Brain microvascular endothelial cell (primary cell): ENCODE measurements at places on chromosomes 5 and 9.

DNA sequence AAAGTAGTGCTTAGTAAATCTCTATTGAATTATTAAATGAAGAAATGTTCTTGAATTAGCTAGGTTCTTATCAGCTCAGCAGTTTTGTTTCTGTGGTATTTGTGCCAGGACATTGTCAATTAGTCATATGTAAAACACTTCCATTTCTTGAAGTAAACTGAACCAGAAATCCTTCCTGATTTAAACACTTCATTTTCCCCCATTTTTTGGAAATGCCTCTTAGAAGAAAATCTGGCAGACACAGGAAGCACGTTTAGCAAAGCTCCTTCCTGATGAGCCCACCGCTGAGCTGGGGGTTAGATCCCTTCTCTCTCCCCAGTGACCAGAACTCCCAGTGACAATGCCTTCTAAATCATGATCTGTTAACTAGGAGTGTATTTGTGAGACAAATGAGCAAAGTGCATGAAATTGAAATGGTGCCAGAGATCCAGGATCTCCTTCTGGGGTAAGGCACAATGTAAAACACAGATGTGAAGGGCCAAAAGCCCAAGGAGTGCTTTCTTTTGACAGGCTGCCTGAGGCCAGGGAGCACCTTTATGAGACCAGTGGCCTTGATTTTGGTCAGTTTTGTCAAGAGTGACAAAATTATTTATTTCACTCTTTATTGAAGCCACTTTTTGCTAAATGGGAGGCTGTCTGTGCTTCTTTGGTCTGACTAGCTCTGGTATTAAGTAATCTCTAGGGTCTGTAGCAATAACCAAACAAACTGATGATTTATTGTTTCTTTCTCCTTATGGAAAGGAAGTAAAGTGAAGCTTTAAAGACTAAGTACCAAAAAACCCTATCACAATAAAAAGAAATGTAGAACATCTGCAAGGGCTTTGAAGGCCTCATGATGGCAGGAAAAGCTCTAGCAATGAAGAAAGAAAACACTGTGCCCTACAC is 25.5 kb upstream of the RUSC2 start:
- no peak for DNase-seq

DNA sequence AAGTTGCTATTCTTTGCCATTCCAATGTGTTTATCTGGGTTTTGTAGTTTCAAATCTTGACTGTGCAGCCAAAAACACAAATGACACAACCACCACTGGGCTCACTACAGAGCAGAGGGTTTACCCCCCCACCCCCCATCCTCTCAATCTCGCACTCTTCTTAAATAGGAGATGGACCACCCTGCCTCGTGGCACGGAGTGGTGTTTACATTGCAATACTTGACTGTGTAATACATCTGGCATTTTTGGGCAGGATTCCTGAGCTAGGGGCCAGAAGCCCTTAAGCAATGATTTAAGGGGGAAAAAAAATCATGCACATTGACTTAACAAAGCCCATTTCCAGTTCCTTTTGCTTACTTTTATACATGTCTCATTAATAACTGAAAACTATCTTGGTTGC is 19.0 kb downstream of the PTCH1 start:
- DNase-seq = no peak

- DNase-seq = no peak
These were observed 298.5 kb upstream of the CD180 start for GRCh38 chr5:67495072-67495471.

DNA sequence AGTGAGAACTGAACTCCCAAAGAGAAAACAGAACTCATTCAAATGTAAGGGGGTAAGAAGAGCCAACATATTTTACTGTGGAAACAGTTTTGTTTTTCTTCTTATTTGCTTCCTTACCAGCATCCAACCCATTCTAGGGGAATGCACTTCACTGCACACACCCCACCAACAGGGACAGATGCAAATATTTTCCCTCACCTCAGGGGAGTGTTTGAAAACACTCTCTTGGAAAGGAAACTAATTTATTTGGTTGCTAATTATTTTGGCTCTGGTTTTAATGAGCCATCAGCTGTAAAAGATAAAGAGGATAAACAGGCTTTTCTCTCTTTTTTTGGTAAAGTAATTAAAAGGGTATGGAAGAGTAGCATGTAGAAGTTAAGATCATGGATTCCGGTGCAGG is 413.4 kb downstream of the MAN2A1 start:
- no peak for DNase-seq

GRCh38 chr5:148636353-148636752 is 18.0 kb downstream of the HTR4 start:
- DNase-seq = no peak

DNA sequence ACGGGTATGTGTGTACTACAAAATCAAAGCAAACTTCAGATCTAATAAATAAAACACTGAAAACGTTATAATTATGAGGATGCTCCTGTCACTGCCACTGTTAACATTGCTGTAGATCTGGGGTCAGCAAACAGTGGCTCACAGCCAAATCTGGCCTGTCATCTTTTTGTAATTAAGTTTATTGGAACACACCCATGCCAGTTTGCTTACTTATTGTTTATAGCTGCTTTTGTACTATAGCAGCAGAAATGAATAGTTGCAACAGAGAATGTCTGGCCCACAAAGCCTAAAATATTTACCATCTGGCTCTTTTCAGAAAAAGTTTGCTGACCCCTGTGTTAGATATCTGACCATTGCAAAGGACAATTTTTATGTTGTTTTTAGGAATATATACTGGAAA is 32.1 kb downstream of the PRRC1 start:
- no peak for DNase-seq

DNA sequence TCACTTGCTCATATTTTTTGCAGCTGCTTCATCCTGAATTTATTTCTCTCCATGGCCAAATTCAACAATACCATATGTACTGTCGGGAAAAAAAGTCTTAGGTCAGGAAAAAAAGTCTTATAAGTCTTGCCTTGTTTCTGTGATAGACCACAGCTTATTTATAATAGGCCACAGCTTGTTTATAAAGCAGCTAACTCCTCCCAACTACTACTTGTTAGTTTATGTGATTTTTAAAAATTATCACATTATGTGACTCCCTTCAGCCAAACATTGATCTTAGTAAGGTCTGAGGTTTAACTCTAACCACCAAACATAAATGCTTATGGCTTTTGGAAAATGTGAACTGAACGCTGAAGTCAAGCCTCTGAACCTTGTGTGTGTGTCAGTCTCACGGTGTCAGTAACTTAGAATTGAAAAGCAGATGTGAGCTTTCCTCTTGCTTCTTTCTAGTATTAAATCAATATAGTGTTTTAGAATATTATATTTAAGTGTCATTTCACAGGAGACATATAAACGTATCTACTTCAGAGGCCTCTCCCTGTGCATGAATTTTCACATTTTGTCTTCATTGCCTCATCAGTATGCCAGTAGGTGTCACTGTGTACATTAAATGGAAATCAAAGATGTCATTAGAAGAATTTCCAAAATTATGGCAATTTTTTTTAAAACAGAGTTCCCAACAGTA is 51.3 kb downstream of the SNX24 start:
- DNase-seq = peak; percentile 18

- no peak for DNase-seq
These were observed 10.4 kb downstream of the CXXC5 start for GRCh38 chr5:139658501-139658927.

GRCh38 chr9:23672151-23672550 is 153.9 kb downstream of the ELAVL2 start:
- DNase-seq = no peak

DNA sequence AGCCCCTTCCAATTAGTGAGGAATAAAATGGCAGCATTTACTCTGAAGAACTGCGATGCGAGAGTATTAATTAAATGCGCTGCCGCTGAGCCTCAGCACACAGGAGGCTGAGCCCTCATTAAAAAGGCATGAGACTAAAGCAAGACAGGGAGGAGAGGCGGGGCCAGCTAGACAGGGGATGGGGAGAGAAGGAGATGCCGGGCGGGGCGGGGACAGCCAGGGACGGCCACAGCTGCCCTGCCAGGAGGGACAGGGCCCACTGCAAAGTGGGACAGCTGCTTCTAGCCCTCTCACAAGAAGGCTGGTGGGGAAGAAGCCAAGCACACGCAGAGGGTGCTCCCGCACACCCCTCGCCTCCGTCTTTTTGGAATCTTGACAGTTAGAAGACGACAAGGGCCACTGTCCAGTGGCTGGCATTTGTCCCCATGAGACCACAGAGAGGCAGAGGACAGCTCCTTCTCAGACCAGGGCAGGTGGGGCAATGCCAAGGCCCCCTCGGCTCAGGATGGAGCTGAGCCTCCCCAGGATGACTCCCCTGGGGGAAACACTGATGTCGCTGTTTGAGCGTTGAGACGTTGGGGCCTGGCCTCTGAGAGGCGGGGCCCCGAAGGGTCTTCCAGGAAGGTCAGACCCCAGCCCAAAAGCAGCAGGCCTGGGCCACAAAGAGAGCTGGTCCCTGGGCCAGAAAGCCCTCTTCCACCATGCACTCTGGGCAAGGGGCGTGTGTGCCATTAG is 26.9 kb downstream of the ADAMTS2 start:
- DNase-seq = no peak

- no peak for DNase-seq
These were observed 768.8 kb upstream of the GRAMD2B start for GRCh38 chr5:125654392-125654791.

DNA sequence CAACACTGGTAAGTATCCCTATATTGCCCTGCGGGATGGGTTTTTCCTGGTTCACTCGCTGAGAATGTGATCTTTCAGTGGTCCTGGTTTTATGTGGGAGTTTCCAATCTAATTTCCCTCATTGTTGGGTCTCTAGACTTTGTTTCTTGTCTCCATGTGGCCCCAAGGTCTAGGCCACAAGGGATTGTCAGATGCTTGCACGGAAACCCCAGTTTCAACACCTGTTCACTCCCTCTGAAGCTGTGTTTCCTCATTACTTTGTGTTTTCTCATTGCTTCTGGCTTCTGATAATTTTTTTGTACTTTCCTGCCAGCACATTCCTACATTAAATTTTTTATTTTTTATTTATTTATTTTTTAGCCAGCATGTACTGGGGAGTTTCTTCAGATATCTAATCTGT is 191.5 kb downstream of the TTLL11 start:
- DNase-seq = no peak

DNA sequence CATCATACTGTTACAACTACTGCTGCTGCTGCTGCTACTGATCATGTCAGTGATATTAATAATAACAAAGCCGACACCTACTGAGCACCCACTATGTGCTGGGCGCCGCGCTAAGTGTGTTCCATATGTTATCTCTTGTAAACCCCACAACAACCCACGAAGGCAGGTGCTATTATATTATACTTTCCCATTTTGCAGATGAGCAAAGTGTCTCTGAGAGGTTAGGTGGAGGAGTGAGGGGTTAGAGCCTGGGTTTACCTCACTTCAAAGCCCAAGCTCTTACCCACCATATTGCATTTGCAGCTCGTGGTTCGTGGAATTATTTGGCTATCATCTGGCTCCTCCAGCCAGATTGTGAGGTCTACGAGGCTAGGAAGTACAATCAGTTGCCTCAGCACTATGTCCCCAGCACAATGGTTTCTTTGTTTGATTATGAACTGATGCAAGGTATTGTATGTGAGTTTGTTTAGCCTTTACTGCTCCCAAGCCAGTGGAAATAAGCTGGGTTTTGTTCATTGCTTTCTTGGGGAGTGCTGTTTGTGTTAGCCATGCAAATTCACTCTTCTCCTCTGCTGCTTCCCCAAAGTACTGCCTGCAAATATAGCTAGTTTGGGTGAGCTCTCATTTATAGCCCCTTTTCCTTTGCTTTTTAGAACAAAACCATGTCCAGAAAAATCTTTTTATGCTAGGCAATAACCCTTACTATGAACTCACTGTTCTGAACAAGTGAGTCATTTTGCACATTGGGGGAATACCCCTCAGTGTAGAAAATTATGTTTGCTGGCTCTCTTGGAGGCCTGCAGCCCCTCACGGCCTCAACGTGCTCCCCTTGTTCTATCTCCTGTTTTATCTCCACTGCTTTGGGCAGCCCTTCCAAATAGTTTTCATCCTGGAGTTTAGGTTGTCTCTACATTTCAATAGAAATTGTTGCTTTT is 47.9 kb downstream of the ALG2 start:
- DNase-seq = no peak

- peak; percentile 85 for DNase-seq
These were observed 24.9 kb upstream of the SH3PXD2B start for GRCh38 chr5:172479034-172479783.

DNA sequence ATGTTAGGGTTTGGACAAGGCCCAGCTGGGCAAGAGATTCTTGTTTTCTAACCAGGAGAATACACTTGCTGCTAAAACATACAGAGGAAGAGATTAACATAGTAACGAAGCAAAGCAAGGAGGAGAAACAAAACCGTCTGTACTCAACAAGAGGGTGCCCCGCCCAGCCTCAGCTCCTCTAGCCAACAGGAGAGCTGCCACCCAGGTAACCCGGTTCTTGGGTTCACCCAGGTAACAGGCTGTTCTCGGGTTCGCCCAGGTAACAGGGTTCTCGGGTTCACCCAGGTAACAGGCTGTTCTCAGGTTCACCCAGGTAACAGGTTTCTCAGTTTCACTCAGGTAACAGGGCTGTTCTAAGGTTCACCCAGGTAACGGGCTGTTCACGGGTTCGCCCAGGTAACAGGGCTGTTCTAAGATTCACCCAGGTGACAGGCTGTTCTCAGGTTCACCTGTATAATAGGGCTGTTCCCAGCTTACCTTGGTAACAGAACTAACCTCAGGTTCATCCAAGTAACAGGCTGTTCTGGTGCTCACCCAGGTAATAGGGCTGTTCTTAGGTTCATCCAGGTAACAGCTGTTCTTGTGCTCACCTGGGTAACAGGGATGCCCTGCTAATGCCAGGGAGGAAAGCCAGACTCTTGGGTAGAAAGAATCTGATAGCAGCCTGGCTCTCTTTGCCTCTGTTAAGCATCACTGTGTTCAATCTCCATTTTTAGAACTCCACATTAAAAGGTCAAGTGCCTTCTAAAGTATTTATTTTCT is 271.6 kb downstream of the SYK start:
- DNase-seq = no peak

DNA sequence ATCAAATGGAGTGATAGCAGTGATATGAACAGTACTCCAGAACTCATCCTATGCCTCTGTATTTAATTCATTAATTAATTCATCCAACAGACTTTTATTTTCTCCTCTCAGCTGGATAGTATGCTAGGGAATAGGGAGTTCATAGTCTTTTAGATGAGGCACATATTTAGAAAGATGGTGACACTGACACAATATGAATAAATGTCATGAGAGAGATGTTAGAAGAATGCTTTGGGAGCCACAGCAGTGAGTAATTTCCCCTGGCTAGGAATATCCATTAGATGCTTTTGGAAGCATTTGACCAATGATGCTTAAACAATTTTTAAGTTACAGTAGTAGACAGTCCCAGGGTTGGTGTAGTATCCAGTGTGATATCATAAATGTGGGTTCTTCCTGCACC is 428.7 kb upstream of the SGCD start:
- DNase-seq = no peak

GRCh38 chr9:10250219-10250618 is 362.6 kb downstream of the PTPRD start:
- DNase-seq = no peak

DNA sequence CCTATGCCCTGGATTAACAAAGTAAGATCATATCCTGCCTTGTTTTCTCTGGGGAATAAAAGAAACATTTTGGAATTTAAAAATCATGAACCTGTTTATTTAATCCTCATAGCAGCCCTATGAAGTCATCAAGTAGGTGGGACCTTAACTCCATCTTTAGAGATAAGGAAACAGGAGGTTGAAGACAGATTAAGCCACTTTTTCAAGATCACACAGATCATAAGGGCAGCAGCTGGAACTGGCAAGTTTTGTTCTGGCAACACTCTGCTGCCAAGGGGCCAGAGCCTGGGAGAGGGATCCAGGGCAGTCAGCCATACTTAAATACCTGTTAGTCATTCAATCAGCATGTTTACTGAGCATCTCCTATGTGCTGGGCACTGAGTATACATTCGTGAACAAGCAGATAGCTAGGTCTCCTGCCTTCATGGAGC is 63.7 kb downstream of the SLC1A1 start:
- peak; percentile 23 for DNase-seq
